NCI-H446 treated with DMSO at 0.1 percent for 48 hours (cell line): ENCODE measurements at places on chromosomes 2 and 18.

- DNase-seq: peak; percentile 9
Measured at GRCh38 chr18:47997338-47997780, 66.9 kb upstream of the SMAD2 start.

- DNase-seq: no peak
Measured at GRCh38 chr2:86012007-86012712, 93.5 kb downstream of the POLR1A start.

DNA sequence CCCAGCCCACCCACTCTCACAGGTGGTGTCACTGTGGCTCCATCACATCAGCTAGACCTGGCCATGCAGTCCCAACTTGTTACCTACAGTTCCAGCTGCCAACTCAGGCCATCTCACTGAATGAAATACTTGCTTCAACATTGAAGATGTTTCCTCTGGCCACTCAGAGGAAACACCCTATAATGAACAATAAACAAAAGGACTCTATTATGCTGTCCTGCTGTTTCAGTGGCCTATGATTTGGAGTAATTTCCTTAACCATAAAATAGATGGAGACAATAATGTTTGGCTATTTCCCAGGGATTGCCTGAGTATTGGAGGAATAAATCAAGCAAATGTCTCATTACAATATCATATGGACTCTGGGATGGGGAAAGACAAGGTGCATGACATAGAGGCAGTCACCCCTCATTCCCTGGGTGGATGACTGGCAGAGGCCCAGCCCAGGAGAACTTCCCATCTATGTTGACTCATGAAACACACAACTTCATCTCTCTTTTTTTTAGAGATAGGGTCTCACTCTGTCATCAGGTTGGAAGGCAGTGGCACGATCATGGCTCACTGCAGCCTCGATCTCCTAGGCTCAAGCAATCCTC, 134.4 kb downstream of the TGIF1 start:
- DNase-seq: no peak

DNA sequence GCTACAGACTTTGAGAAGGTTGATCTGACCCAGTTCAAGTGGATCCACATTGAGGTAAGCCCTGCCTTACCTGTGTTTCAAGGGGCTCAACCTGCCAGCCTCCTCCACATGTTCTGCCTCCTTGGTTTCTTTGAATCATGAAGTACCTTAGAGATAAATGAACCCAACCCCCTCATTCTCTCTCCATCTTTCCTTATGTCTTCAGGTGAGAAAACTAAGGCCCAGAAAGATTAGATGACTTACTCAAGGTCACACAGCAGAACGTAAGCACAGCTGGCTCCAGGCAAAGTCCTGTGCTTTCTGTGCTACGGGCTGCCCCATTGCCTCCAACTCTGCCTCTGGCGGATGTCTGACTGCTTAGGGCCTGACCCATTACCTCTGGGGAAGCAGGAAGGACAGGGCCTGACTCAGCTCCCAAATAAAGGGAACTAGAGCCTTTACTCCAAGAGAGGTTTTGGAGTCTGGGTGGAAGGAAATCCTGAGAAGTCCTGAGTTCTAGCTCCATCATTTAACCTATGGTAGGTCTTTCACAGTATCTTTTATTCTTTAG, 10.3 kb downstream of the KHK start:
- DNase-seq: no peak

DNA sequence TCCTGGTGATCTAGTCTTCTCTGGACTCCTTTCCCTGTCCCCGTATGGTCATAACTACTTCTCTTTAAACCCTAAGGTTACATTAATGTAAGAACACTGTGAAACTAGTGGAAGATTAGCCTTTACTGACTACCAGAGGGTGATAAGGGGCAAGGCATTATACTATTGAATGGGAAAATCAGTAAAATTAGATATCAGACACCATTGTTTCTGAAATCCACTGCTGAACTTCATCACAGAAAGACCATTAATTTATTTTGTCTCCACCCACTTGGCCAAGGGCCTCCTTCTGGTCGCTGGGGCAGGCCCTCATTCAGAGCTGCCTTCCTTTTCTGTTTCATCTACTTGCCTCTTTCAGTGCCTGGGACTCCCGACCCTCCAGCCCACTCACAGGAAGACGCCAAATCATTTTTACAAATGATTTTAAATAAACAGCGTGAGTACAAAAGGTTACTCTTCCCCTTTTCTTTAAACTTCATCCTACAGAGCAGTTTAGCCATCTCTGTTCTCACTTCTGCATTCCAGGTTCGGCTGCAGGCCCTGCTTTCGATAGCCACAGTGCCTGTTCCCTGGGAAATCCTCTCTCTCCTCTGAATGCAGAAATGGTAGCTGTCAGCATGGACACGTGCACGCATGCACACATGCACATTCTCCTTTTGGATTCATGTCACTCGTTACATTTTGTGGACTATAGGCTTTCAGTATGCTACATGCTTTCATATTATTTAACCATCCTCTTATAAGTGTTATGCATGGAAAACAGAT, 70.3 kb upstream of the DOCK10 start:
- DNase-seq: no peak

DNA sequence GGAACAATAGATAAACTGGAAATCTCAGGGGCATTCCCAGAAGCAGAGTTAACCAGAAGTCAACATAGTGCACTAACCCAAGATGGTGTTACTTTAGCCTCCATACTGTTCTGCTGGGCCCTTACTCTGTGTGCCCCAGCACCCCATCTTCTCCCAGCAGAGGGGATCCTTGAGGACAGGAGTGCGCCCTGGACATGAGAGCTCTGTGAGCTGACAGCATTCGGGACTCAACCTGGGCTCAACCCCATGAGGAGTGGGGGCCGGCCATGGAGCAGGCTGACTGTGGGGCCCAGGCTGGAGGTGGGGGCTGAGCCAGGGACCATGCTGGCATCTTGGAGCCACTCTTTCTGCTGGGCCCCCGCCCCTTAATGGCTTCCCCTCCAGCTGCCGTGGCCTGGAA, 156.3 kb upstream of the HS6ST1 start:
- no peak for DNase-seq

GRCh38 chr2:241153616-241154015, 3.3 kb downstream of the PPP1R7 start:
- DNase-seq: no peak

GRCh38 chr2:225282858-225283710, 116.4 kb upstream of the NYAP2 start:
- peak; percentile 53 for DNase-seq

DNA sequence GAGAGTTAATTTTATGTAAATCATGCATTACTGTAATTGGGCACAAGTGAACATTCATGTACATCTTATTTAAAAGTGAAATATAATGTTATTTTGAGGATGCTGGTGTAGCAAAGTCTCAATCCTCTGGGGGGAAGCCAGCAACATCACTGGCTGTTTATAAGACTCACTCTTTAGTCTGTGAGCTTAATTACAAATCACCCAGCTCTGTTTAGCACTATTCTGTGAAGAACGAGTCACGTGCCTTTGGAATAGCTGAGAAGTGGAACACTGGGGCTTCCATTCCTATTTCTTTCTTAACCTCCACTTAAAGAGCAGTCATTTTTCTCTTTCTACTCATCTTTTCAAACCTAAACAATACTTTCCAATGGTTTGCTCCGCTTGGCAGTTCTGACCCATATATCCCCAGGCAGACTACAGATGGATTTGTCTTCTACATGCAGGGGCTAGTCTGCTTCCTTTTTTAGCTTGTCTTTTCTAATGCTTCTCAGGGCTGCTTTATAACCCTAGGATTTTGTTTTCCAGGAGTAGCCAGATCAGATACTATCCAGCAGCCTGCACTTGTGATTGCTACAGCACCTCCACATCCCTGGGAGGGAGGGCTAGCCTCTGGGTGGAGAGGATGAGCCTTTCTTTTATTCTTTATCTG, 95.3 kb upstream of the CAVIN2 start:
- peak; percentile 76 for DNase-seq

DNA sequence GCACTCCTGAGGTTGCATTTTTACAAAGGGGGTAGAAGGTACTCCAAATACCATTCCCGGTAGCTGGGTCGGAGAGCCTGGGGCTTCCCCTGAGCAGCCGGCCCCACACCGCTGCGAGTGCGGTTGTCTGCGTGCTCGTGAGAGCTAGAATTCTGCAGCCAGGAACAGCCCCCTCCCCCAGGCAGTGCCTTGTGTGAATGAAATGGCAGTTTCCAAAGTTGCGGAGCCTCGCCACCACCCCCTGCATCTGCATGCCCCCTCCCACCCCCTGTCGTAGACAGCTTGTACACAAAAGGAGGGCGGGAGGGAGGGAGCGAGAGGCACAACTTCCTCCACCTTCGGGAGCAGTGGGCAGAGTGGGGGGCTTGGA, 1.1 kb downstream of the MYCN start:
- no peak for DNase-seq

GRCh38 chr2:54092940-54093339, 22.5 kb upstream of the ACYP2 start:
- no peak for DNase-seq
